ENCODE measurements at places on chromosomes 4 and X.

- no peak for DNase-seq
These were observed 28.1 kb downstream of the RS1 start for GRCh38 chrX:18643853-18644252.

DNA sequence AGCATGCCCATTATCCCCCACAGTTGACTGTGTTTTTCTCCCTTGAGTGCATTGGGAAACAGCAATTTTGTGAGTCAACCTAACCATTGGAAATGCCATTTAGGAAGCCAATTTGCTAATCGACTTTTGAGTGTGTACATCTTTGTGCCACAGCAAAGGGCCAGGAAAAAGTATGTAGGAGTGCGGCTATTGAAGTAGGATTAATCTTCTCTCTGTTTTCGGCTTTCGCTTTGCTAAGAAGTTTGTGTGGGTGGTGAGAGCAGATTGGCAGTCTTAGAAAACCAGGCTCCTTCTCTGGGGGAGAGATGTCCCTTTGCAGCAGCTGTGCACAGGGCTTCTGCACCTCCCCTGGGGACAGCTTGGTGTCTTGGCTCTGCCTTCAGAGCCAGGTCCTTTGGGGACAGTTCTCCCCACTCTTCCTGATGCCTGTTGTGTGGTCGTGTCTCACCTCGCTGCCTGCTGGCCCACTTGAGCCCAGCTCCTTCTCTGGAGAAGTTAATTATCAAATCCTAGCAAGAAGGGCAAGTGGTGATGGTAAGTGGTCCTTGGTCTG is 74.5 kb downstream of the GEMIN8 start:
- no peak for DNase-seq

DNA sequence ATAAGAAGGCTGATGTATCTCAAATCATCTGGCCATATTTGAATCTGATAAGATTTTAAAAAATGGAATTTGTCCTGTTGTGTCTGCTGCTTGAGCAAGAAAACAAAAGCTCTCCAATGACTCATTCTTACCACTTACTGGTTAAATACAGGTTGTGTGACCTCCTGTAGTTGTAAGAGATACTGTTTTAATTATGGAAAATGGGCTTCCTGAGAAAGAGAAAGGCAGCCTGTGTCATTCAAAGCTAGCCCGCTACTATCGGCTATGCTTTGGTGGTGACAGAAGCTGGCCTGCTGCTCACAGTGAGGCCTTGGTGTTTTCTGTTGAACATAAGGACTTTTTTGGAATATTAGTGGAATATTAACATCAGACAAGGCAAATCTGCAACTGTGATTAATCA is 1722.1 kb upstream of the PCDH10 start:
- DNase-seq = no peak

DNA sequence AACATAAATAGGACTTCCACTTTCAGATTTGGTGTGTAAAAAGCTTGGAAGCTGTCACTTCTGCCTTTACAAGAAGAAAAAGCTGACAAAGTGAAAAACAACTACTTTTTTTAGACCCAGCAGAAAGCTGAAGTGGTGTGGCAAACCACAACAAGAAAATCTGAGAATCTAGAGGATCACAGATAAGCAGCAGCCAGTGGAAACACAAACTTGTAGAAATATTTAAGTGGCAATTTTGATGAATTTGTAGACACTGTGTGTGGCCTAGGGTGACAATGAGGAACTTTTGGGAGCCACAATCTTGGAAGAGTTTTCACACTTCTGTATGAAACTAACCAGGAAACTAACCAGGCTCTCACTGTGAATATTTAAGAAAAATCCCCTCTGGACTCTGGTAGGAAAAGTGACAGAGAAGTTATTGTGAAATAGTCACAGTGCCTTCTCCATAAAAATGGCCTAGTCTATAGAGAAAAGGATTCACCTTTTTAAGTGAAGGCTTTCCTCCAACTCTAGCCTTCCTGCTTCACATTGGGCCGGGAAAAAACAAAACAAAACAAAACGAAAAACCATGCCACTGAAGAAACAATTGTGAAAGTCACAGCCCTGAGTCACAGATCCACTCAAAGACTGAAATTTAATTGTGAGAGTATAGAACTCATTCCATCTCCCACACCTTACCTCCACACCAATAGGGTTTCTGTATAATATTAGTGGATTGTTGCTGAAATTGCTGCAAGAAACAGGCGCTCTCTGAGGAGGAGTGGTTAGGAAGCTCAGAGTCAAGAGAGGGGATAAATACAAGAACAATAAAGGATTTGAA is 26.7 kb upstream of the GUCY1A1 start:
- no peak for DNase-seq

GRCh38 chrX:698206-698605 is 67.6 kb downstream of the SHOX start:
- no peak for DNase-seq

- peak; percentile 75 for DNase-seq
These were observed at the start of gene SLIT2 for GRCh38 chr4:20251796-20252655. SLIT2 (plus strand) TSS chr4:20251905; CDS start chr4:20253816, 1,911 bp downstream.

GRCh38 chrX:110143454-110144210 is 140.7 kb downstream of the TMEM164 start:
- peak; percentile 32 for DNase-seq

DNA sequence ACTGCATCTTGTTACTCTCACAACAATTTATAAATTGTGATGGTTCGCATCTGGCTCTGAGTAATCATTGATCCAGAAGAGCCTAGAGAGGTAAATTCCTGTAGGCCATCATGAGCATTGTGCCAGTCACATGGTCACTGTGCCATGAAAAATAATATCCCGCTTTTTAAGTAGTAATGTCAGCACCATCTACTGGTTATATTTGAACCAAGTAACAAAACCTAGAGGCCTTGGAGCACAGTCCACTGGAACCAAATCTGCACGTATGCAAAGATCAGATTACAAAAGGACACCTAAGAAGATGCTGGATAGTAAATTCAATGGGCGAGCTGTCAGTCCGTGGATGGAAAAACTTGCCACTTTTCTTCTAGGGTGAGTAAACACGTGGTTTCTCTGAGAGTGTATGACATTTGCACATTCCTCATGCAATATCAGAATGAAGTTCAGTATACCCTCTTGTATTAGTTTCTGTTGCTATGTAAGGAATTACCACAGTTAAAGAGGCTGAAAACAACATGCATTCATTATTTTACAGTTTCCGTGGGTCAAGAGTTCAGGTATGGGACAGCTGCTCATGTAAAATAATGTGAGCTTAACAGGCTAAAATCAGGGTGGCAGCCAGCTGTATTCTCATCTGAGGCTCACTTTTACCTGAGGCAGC is 26.8 kb downstream of the FAM114A1 start:
- DNase-seq = peak; percentile 33

GRCh38 chrX:106437407-106437806 is 174.4 kb upstream of the RADX start:
- DNase-seq = no peak

DNA sequence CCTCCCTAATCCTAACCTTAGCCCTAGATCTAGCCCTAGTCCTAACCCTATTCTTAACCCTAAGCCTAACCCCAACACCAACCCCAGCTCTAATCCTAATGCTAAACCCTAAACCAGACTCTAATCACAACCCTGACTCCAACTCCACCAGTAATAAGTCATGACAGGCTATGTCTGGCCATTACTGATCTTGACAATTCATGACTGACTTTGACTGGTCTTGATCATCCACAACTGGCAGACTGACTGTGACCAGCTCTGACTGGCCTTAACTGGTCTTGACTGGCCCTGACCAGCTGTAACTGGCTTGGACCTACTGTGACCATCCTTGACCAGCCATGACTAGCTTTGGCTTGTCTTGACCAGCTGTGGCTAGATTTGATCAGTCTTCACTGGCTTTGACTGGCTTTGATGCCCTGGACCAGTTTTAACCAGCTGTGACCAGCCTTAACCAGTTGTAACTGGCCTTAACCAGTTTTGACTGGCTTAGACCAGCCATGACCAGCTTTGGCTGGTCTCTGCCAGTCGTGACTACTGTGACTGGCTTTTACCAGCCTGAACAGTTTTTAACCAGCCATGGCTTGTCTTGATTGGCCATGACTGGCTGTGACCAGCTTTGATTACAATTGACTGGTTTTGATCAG is 68.4 kb downstream of the RLIM start:
- DNase-seq = no peak

GRCh38 chr4:8723222-8723980 is 130.8 kb downstream of the CPZ start:
- DNase-seq = no peak

DNA sequence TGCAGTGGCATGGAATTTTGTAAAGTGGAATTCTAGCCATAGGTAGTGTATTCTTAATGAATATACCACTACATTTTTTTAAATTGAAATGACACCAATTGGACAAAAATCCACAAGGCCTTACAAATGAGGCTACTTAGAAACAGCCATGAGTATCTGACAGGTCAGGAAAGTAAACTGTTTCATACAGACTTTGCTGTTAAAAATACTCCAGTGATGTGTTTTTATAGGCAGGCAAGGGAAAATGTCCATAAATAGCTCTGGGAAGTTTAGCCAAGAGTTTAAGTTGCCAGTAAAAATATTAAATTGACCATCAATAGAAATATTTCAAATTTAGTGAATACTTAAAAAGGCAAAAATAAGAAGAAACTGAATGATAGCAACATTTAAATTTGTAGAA is 41.8 kb upstream of the PDLIM5 start:
- no peak for DNase-seq

GRCh38 chrX:103640401-103641155 is 11.8 kb downstream of the TCEAL1 start:
- DNase-seq = peak; percentile 79

DNA sequence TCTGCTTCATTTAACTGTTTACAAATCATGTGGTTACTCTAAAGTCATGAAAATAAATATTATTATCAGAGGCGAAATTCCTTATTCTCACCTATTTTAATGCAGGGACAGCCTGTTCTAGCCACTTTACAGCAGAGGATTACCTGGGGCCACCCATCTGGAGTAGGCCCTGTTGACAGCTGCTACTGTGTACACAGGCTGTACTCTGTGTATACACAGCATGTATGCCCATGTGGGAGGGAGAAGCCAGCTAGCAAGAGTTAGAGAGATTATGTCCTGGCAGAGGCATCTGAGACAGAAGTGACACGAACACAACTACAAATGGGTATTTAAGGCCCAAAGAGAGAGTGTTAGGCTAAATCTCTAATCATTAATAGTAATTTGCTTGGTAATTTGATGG is 62.1 kb downstream of the GPRIN3 start:
- no peak for DNase-seq

- no peak for DNase-seq
These were observed 113.0 kb downstream of the PRDM5 start for GRCh38 chr4:120809518-120809917.

DNA sequence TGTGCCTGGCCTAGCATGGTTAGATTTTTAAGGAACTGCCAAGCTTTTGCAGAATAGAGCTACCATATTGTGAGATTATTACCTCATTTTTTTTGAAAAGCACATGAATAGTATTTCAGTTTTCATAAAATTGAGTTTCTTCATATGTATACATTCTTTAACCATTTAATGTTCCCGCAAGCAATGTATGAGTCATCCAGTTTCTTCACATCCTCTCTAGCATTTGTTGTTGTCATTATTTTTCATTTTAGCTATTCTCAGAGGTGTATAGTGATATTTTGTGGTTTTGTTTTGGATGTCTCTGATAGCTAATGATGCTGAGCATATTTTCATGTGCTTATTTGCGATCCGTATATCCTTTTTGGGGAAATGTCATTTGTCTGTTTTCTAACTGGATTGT is 74.9 kb downstream of the GLUD2 start:
- DNase-seq = no peak

GRCh38 chr4:85744950-85745349 is 270.0 kb downstream of the ARHGAP24 start:
- DNase-seq = peak; percentile 84

DNA sequence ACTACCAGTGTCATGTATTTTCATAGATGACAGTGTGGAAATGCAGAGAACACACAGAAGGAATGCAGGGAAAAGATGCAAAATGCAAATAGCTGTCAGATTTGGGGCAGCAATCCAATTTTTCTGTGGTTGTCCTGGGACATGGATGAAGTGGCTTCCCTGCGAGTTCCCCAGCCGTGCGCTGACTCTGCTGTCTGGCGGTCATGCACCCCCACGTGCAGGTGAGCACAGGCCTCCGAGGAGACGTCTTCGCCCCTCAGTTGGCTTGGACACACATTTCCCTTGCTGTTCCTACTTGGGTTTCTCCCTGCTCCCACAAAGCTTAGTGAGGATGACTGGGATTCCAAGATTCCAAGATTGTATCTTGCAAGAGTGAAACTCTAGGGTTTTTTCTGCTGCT is 24.4 kb downstream of the BLOC1S4 start:
- no peak for DNase-seq

- peak; percentile 89 for DNase-seq
These were observed 685 bp downstream of the LCORL start for GRCh38 chr4:18020671-18021469.

DNA sequence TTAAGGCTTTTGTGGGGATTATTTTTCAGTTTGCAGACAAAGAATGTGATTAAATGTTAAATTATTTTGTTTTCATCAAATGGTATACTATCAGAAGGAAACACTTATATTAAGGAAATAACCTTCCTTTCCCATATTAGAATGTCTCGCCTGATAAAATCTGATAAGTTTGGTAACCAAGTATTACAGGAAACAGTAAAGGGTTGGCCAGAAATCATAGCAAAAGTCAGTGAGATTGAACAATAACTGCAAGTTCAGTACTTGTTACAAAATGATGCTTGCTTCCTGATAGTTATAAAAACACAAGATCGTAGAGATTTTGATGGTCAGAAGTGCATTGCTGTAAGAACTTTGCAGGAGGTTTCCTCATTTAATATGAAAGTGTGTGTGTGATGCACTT is 40.5 kb downstream of the FABP2 start:
- no peak for DNase-seq

DNA sequence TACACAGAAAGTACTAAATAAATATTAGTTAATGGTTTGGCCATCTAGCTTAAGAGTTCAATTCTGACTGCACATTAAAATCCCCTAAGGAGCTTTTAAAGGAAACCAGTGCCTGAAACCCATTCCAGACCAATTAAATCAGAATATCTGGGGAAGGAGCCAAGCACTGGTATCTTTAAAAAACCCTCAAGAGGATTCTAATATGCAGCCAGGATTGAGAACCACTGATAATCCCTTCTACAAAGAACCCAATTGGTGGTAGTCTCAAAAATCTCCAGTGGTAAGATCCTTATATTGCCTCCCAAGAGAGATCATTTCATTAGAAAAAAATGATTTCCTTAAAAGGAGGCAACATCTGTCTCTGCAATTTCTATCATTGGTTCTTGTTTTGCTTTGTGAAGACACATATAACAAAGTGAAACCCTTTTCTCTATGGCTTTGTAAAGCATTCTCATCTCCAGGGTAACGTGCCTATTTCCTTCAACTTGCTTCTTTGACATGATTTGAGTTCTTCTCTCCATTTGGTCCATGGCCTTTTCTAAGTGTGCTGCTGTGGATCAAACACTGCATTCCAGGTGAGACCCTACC is 3.5 kb downstream of the GPR34 start:
- DNase-seq = peak; percentile 10
